Stromal cell of bone marrow (primary cell): ENCODE measurements at places on chromosomes 3 and 15.

- DNase-seq: no peak
Observed at GRCh38 chr15:31344266-31344665, 17.6 kb downstream of the KLF13 start.

- no peak for DNase-seq
Observed at GRCh38 chr15:63453186-63453905, 51.0 kb upstream of the USP3 start.

DNA sequence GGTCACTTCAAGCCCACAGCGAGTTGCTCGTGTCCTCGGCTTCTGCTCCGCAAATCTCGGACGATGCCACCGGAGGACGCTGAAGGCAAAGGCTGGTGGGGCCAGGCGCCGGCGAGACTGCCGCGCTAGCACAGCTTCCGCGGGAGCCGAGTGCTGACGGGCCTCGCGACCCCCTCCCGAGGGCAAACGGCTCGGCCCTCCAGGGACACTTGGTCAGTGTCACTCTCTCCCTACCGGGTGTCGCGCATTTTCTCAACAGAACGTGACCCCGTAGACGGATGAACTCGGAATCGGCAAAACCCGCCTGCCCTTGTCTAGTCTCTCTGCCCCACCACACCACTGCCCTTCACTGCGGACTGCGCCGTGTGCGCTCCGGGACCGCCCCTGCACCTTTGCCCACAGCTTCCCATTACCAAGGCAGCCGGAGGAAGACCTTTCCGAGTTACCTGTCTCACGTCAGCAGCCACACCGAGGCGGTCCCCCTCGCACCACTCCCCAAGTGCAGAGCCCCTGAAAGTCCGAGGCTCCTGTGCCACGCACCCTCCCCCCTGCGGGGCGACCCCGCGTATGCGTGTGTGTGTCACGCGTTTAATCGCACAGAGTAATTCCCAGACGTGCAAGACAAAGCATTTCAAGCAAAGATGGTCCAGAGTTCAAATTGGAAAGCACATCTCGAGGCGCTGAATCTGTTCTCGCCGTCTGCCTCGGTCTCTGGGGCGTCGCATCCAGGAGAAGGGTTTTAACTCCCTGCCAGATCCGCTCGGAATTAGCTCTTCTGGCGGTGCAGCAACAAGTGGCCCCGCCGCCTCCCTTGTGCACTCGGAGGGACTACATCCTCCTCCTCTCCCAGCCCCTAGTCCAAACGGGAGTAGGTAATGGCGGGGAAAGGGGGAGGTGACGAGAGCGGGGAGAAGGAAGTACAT is 245.0 kb upstream of the TOPAZ1 start:
- DNase-seq: no peak

DNA sequence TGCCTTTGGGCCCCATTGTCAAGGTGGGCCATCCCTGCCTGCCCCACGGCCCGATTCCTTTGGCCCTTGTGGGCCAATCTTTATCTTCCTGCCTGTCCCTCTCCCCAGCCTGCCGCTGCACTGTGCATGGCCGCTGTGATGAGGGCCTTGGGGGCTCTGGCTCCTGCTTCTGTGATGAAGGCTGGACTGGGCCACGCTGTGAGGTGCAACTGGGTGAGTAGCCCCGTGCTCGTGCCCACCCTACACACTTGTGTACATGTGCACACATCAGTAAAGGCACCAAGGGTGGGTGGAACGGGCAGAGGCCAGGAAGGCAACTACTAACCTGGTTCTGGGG is 12.2 kb downstream of the NT5DC2 start:
- no peak for DNase-seq

- DNase-seq: no peak
Observed at GRCh38 chr3:111675846-111676210, 80.7 kb upstream of the ZBED2 start.

- no peak for DNase-seq
Observed at GRCh38 chr15:65248511-65249255, 37.4 kb upstream of the CILP start.

GRCh38 chr3:26118165-26118564 is 328.3 kb downstream of the OXSM start:
- no peak for DNase-seq

GRCh38 chr3:193574488-193575070 is 18.4 kb upstream of the OPA1 start:
- DNase-seq: no peak
